ENCODE measurements at places on chromosomes 12 and 14.

GRCh38 chr12:84355561-84355960 is 557.0 kb downstream of the SLC6A15 start:
- no peak for DNase-seq

- no peak for DNase-seq
These were observed 66.6 kb downstream of the KDM2B start for GRCh38 chr12:121514184-121514742.

DNA sequence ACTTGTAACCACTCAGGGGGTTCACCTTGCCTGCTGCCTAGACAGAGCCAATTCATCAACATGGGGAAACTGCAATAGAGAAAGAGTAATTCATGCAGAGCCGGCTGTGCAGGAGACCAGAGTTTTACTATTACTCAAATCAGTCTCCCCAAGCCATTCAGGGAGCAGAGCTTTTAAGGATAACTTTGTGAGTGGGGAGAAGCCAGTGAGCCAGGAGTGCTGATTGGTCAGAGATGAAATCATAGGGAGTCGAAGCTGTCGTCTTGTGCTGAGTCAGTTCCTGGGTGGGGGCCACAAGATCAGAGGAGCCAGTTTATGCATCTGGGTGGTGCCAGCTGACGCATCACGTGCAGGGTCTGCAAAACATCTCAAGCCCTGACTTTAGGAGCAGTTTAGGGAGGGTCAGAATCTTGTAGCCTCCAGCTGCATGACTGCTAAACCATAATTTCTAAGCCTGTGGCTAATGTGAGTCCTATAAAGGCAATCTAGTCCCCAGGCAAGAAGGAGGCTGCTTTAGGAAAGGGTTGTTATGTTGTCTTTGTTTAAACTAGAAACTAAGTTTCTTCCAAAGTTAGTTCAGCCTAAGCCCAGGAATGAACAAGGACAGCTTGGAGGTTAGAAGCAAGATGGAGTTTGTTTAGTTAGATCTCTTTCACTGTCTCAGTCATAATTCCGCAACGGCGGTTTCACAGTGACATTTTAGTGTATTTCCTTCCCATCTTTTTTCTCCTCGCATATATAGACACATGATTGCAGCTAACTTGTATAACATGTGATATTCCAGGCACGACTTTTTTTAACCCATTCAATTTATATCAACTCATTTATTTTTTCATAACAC is 68.9 kb upstream of the NCOR2 start:
- DNase-seq, result peak; percentile 41

DNA sequence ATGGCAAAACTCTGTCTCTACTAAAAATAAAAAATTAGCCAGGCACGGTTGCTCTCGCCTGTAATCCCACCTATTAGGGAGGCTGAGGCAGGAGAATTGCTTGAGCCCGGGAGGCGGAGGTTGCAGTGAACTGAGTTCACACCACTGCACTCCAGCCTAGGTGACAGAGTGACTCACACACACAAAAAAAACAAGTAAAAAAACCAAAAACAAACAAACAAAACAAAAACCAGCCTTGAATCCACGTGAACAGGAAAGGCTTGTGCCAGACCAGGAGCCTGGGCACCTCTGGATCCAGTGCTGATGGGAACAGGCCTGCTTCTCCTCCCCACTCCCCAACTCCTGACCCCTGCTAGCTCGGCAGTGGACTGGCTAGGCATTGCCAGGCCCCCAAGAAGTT is 3.5 kb downstream of the FOXN4 start:
- DNase-seq, result no peak

GRCh38 chr14:104373055-104373854 is 206.3 kb upstream of the C14orf180 start:
- DNase-seq, result no peak

- no peak for DNase-seq
These were observed 37.6 kb upstream of the SPTLC2 start for GRCh38 chr14:77654001-77654441.

Measured in astrocyte of the hippocampus (primary cell).